NCI-H2081 treated with DMSO at 0.1 percent for 48 hours (cell line): ENCODE measurements at places on chromosomes 4 and X.

GRCh38 chr4:10107111-10108091 lies 9.2 kb downstream of the WDR1 start:
- no peak for DNase-seq

DNA sequence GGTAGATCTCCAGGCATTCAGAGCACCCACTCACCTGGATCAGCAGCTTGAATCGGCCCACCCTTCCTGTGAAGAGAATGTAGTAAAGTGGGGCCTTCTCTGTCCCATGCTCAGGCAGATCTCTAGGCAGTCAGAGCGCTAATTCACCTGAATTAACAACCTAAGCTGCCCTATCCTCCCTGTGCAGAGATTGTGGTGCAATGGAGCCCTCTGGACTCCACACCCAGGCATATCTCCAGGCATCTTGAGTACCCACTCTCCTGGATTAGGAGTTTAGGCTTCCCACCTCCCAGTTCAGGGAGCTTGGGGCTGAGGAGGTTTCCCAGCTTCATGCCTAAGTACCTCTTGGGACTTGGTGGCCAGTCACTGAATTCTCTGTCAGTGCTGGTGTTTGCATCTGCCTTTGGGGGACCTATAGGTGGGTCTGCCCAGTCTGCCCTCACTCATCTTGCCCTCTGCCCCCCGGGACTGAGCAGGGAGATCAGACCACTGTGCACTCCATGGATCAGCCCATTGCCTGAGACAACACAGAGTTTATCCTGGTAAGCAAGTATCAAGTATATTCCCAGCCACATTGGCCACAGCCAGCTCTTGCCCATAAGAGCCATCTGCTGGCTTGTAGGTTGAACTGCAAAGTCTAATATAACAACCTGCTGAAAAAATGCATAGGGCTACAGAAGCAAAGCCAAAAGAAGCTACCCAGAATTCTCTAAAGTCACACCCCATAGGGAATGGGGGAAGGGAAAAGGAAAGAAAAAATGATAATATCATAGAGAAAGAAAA lies 372.9 kb downstream of the KLHL13 start:
- DNase-seq = no peak

- no peak for DNase-seq
Measured at GRCh38 chr4:3677748-3678070, 88.5 kb upstream of the ADRA2C start.

GRCh38 chrX:19245711-19246269 lies 97.9 kb upstream of the PDHA1 start:
- no peak for DNase-seq

DNA sequence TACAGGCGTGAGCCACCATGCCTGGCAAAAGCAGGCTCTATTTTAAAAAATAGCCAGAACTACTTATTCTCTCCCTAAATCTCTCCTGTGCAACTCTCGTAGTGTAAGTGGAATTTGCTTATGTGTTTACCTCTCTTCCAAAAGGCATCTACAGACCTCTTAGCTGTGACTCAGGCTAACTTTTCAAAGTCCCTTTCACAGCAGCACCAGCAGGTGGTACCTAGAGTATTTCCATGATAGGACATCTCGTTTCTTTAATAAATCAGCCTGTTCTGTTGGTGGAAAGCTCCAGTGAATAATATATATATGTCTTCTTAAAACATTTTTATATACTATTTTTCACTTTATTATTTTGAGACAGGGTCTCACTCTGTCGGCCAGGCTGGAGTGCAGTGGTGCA lies 89.0 kb downstream of the NSUN7 start:
- DNase-seq = no peak

GRCh38 chrX:133258481-133258880 lies 40.3 kb upstream of the TFDP3 start:
- DNase-seq = no peak

GRCh38 chr4:137748616-137749015 lies 216.3 kb upstream of the PCDH18 start:
- DNase-seq = no peak

DNA sequence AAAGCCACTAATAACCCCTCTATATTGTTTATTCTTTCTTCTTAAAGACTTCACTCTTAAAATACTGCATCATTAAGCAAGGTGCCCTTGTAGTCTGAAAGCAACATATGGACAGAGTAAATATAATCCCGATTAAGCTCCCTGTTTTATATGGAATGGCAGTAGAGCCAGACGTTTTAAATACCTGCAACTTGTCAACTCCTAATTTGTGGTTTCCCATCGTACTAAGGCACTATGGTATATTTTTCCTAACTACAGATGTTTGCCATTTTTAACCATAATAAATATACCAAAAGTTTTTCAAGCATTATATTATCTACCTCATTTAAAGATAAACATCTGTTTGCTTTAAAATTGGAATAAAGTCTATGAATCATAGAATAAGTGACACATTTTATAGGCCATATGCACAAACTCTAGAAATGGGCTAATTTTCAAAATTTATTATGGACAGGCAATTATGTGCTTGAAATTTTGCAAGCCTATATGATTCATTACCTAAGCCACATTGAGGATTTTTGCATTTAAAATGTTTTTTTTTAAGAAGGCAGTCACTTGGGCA lies 194.6 kb downstream of the FRMPD4 start:
- DNase-seq = no peak
